ENCODE measurements at places on chromosomes 5 and 9.

GRCh38 chr5:171340491-171340890 is 31.4 kb downstream of the TLX3 start:
- DNase-seq = no peak

- DNase-seq = no peak
These were observed 68.2 kb upstream of the SMC2 start for GRCh38 chr9:104025945-104026344.

DNA sequence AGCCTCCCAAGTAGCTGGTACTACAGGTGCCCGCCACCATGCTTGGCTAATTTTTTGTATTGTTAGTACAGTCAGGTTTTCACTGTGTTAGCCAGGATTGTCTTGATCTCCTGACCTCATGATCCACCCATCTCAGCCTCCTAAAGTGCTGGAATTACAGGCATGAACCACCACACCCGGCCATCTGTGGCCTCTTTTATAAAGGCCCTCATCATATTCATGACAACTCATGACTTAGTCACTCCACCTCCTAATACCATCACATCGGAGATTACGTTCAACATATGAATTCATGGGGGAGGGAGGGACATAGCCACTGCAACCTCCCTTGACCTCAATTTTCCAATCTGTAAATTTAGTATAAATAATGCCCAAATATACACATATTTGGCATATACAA is 27.2 kb upstream of the PLCXD3 start:
- DNase-seq = no peak

- no peak for DNase-seq
These were observed 136.3 kb upstream of the SHB start for GRCh38 chr9:38205279-38205678.

- DNase-seq = no peak
These were observed 316.1 kb downstream of the TLE1 start for GRCh38 chr9:81373294-81373693.

DNA sequence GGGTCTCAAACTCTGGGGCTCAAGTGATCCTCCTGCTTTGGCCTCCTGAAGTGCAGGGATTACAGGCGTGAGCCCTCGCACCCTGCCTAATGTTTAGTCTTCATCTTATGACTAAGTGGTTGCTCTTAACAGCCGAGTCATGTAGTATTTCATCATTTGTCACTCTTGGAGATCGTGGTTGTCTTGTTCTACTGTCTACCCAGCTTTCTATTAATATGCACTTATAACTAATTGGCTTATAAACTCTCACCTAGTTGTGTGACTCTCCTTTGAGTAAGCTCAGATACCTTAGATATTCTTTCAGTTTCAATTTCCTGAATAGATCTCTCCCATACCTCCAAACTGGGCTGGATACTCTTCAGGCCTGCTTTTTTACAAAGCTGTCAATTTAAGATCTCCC is 19.9 kb downstream of the SLC44A1 start:
- no peak for DNase-seq

DNA sequence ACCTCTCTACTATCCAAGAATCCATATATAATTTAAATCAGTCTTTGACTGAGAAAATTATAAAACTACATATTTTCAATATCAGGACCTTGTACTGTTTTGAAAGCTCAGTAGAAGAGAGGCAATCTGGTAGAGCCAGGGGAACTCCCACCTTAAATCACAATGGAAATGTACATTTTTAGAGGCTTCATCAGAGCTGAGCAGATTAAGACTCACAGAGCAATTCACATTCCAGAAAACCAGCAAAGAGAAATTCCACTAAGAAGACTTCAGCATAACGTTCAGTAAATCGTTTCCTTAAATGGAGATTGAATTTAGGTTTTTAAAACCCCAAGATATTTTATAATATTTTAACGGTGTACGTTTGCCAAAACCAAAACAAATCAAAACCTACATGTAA is 227.8 kb upstream of the TRPM3 start:
- no peak for DNase-seq

DNA sequence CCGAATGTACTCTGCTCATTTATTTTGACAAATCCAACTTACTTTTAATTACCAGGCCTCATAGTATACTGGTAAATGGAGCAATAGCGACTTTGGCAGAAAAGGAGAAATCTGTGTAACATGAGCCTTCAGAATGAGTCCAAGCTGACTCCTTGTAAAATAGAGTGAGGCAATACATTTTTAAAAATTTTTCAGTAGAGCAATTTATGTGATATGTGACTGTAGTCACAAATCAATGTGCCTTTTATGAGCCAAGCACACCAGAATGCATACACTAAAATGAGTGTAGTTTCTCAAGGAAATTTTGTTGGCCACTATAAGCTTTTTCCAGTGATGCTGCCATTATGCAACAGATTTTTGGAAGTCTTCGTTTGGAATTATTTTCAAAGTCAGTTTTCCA is 73.8 kb downstream of the SNCAIP start:
- no peak for DNase-seq

DNA sequence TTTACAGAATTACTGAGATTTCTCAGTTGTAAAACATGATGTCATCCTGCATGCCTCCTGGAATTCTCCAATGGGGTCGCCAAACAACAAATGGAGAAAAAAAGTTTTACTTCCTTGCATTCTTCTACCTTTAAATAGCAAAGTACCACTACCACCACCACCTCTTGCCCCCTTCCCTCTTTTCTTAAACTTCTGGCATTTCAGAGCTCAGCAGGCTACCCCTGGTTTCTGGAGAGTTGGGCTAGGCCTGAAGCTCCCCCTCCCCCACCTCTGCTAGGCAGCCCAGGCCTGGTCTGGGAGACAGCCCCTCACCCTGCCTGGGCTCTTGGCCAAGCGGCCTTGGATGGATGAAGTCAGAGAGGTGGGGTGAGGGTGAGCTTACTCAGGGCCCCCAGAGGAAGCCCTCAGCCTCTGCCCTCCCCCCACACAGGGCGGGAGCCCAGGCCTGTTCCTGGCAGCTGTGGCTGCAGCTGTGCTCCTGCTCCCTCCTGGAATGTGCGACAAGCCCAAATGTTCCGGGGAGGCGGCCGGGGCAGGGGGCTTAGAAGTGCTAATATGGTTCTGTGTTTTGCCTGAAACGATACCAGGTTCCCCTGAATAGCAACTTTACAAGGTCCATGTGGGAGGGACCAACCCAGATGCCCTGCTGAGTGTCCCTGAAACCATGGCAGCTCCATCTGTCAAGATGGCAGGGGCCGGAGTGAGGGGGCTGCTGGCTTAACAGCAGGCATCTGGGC is 6.0 kb upstream of the CCIN start:
- DNase-seq = no peak

- DNase-seq = no peak
These were observed 10.6 kb downstream of the PTGR1 start for GRCh38 chr9:111588846-111589245.

DNA sequence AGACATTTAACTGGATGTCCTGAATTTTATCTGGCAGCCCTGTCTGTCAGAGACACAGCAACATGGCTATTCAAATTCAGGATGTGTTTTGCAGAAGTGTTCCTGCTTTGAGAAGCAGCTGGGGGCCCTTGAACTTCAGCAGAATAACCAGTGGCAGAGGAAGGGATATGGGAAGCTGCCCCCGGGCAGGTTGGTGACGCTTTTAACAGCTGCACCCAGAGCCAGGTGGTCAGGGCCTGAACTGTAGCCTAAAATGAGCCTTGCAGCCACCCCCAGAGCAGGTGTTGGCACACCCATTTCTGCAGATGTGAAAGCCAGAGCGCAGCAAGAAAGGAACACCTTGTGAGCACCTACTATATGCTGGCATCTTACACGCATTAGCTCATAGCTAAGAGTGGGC is 128.7 kb upstream of the BOD1 start:
- DNase-seq = no peak

GRCh38 chr9:93974151-93974550 is 19.0 kb upstream of the BARX1 start:
- DNase-seq = no peak

DNA sequence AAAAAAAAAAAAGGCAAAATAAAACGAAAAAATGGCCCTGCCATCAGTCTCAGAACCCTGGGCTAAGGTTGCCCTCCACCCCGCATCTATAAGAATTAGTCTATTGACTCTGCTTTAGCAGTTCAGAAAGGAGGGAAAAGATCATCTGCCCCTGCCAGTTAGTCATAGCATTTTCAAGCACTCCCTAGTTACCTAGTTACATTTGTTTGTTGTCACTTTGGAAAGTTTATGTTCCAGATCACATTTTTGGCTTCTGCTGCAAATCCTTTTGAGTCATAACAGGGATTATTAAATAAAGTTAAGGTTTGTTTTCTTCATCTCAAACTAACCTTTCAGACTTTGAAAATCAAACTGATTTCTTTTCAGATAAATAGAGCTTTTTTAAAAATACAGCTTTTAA is 52.1 kb downstream of the AQP7 start:
- DNase-seq = no peak

- DNase-seq = no peak
These were observed 30.4 kb downstream of the RNF145 start for GRCh38 chr5:159178978-159179377.

GRCh38 chr9:93098236-93098946 is 2.4 kb downstream of the CARD19 start:
- peak; percentile 42 for DNase-seq
